Activated CD4-positive, alpha-beta T cell treated with anti-CD3 and anti-CD28 coated beads, Interleukin-2, amount 50 U/mL, for 1 hour (primary cell): ENCODE measurements at places on chromosomes 7 and 10.

DNA sequence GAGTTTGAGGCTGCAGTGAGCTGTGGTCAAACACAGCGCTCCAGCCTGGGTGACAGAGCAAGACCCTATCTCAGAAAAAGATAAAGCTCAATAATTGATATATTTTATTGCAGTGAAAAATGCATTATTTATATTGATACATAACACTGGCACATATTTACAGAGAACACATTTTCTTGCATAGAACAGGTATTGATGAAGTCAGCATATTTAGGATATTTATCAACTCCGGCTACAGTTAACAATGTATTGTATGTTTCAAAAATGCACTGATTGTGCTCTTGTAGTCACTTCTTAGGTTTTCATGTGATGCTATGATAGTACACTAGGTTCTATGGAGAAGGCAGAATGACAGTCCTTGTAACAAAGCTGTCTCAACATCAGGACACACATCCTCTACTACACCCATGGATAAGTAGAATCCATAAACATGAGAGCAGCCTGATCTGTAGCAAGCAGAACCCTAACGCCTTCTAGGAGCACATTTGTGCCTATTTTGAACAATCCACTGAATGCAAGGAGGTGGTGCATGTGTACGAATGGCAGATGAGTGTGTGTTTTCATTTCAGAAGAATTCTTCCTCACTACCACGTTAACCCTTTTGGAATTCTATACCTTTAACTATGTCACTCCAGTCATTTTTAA lies 586.1 kb upstream of the CELF2 start:
- DNase-seq, result no peak

GRCh38 chr7:17298840-17299482 lies 509 bp downstream of the AHR start:
- peak; percentile 56 for DNase-seq

DNA sequence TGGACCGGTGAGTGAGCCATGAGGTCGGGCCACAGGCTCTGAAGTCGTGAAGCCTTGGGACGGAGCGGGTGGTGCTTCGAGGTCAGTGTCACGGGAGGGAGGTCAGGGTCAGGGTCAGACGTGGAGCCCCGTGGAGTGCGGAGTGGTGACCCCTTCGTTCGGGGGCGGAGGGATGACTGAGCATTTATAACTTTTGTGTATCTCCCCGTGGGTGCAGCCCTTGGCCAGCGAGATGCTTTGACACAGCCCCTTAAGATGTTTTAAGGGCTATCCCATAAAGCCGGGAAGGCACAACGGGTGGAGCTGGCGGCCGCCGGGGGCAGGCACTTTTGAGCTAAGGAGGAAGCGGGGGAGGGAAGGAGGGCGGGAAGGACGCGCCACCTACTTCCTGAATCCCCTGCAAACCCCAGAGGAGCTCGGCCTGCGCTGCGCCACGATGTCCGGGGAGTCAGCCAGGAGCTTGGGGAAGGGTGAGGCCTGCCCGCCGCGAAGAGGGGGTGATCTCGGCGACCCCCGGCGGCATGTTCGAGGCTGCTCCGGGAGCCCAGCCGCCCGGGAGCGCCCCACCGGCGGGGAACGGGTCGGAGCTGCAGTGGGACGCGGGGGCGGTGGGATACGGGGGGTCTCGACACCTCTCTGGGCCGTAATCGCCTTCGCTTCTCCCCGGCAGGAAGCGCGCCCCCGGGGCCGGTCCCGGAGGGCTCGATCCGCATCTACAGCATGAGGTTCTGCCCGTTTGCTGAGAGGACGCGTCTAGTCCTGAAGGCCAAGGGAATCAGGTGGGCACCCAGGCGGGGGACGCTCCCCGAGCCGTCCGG lies at the start of gene GSTO1:
Gene GSTO1, plus strand, starts transcription at position 400 of the 818 bp plus-strand sequence. Its CDS starts 37 bp downstream, at position 437.
- peak; percentile 28 for DNase-seq

DNA sequence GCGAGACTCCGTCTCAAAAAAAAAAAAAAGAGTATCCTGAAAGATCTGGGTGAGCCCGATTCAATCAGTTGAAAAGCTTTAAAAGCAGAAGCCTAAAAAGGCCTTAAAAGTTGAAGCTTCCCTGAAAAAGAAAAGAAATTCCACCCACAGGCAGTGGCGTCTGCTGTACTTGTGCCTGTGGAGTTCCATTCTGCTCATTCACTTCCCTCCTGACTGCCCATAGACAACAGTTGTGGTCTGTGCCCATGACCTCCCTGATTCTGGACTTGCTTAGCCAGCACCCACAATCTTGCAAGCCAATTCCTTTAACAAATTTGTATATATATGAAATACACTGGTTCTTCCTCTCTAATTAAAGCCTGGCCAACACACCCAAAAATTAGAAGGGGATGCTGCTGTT lies 141.7 kb downstream of the DLG5 start:
- DNase-seq, result no peak

DNA sequence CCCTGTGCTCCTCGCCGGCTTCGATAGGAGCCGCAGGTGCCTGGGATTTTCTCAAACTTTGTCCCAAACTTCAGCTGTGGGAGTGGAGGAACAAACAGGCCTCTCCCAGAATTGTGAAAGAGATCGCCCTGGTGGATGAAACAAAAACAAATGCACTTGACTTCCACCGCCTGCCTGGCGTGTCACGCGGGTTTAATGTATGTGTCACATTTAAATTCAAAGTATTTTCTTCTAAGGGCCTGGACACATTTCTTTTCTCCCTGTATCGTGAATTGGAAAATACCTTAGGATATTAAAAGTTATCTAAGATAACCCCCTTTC lies 694 bp upstream of the WASL start:
- DNase-seq, result no peak

- DNase-seq, result no peak
Measured at GRCh38 chr10:69353977-69354635, 62.6 kb downstream of the TACR2 start.

GRCh38 chr10:48759113-48759901 lies 74.6 kb downstream of the WDFY4 start:
- DNase-seq, result no peak

GRCh38 chr7:2782565-2782964 lies 61.5 kb downstream of the GNA12 start:
- DNase-seq, result no peak

- no peak for DNase-seq
Measured at GRCh38 chr7:1884583-1885350, 214.7 kb downstream of the ELFN1 start.

GRCh38 chr7:72059925-72060324 lies 352.2 kb downstream of the CALN1 start:
- DNase-seq, result no peak
